Panc1 (cell line): ENCODE measurements at places on chromosomes 5 and 9.

DNA sequence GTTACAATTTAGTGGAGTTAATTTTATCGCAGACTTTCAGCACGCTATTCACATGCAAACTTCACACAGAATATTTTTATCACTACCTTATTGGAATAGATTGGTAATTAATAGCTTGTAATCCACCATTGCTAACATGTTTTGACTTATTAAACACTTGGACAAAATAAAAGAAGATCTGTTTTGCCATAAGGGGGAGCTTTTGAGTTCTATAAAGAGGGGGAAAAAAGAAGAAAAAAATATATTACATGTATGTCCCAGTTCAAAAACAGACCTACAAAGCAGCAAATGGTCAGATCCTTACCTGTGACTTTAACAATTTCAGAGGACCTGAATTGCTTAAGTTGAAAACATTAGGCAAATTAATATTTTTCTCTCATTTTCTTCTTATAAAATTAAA is 1.2 kb upstream of the PAPPA start:
- no peak for DNase-seq

GRCh38 chr5:23613566-23613965 is 106.2 kb downstream of the PRDM9 start:
- DNase-seq = no peak

GRCh38 chr5:18098691-18099090 is 464.4 kb downstream of the TAF11L14 start:
- no peak for DNase-seq

- DNase-seq = no peak
These were observed 133.3 kb upstream of the DMRT1 start for GRCh38 chr9:708182-708550.

GRCh38 chr9:104747245-104747564 is 278 bp upstream of the NIPSNAP3A start:
- no peak for DNase-seq

DNA sequence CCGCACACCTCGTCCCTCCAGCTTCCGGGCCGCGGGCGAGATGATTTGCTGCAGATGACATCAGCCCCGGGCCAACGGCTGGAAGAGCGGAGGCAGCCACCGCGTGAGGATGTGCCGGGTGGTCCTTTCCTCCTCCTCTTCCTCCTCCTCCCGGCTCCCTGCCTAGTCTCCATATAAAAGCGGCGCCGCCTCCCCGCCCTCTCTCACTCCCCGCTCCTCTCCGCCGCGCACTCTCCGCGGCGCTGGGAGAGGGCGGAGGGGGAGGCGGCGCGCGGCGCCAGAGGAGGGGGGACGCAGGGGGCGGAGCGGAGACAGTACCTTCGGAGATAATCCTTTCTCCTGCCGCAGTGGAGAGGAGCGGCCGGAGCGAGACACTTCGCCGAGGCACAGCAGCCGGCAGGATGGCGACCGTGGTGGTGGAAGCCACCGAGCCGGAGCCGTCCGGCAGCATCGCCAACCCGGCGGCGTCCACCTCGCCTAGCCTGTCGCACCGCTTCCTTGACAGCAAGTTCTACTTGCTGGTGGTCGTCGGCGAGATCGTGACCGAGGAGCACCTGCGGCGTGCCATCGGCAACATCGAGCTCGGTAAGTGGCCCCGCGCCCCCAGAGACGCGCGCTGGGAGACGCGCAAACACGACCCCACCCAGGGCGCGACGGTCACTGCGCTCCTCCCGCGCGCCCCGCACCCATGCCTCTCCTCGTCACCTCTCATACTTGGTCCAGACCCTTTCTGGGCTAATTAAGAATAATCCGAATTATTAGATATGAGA is at the start of gene MAP1B:
Gene MAP1B, plus strand, starts transcription at position 345 of the 770 bp plus-strand sequence. Its CDS starts 57 bp downstream, at position 402.
- no peak for DNase-seq

DNA sequence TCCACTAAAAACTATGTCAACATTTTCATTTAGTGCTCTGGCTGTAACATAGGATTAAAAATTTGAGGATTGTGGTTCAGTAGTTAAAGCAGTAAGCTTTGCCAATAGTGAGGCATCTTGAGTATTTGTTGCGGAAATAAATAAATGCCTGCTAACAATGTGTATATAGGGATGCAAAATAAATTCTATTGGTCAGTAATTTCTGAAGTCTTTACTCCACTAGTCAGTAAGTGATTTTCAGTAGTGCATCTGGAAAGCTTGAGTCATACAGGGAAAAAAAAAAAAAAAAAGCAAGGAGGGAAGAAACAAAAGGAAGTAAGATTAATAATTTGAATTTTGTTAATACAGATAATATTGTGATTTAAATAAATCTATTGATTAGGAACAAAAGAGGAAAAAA is 21.0 kb downstream of the NIPBL start:
- DNase-seq = no peak

- DNase-seq = no peak
These were observed at the start of gene MEF2C for GRCh38 chr5:88883059-88883835. MEF2C (minus strand) TSS chr5:88883184; CDS start chr5:88823788, 59,396 bp downstream.

DNA sequence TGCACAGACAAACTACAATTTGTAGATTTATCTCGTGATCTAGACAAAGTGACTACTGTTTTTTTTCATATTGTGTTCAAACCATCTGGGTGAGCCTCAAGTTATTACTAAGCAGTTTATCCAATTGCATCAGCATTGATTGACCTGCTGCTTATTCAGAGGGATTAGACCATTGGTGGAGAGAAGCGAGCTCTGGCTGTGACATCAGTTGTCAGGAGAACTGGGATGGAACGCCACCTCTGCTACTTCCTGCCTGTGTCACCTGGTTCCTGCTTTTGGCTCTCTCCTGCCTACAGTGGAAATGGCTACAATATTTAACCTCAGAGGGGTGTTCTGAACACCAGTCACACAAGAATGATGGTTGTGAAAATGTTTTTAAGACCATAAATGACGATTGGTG is 12.1 kb downstream of the NR4A3 start:
- no peak for DNase-seq

GRCh38 chr5:172523146-172523745 is 68.9 kb upstream of the SH3PXD2B start:
- DNase-seq = no peak

DNA sequence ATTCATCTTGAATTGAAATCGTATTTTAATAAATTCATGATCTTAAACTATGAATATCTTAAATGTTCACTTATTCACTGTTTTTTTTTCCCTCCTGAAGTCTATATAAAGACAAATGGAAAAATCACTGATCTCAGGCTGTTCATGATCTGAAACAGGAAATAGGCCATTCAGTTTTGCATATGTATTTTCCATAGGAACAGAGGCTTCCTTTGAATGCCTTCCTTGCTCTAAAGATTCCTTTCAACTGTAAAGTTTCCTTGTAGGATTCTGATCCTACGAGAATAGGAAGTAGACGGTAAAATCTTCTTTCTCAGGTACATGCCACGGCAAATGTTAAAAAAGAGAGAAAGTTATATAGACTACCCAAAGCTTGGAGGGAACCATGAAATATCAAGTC is 194.4 kb upstream of the PPP1R2B start:
- no peak for DNase-seq

GRCh38 chr5:14206028-14206725 is 63.0 kb downstream of the TRIO start:
- no peak for DNase-seq

DNA sequence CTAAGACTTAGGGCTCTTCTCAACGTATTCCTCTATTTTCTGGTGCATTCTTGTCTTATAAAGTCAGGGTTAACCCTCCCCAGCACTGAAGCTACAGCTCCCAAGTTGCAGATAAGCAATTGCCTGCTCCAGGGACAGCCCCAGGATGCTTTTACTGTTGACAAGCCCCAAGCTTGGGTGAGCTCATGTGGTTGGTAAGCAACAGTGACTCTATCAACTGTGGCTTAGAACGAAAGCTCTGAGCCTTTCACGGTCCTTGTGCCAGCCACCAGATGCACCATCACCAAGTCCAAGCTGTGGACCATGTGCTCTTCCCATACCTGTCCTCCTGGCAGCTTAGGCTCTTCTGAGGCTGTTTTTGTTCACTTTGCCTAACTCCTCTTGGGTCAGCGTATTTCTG is 13.5 kb downstream of the ADRB2 start:
- no peak for DNase-seq

GRCh38 chr9:111282845-111283244 is 47.2 kb downstream of the OR2K2 start:
- DNase-seq = no peak

GRCh38 chr9:108696156-108696555 is 159.6 kb downstream of the ACTL7B start:
- DNase-seq = no peak

GRCh38 chr9:23567516-23568165 is 258.4 kb downstream of the ELAVL2 start:
- DNase-seq = no peak

GRCh38 chr5:132526974-132527564 is 16.3 kb downstream of the IL5 start:
- no peak for DNase-seq

DNA sequence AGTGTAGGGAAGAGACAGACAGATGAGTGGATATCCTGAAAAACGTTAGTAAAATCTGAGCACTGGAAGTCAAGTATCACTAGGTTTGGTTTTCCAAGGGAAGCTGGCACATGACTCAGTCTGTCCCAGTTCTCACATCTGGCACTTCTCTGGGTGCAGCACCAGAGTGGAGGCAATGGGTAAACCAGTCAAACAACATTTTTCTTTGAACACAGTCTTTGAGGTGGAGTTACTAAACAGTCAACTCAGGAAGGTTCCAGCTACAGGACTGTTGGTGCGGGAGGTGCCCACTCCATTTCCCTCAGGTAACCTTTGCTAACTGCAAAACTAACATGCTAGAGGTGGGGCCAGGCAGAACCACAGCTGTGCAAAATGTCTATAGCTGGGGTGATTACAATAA is 301.4 kb upstream of the RFX3 start:
- DNase-seq = no peak

GRCh38 chr5:6261668-6262067 is 116.7 kb downstream of the MED10 start:
- no peak for DNase-seq

- DNase-seq = no peak
These were observed 24.5 kb upstream of the PDZD2 start for GRCh38 chr5:31614151-31615020.

GRCh38 chr9:93453047-93453914 is at the start of gene FAM120AOS:
FAM120AOS (minus strand) TSS chr9:93453581; CDS start chr9:93452709, 872 bp downstream.
- DNase-seq = peak; percentile 57

DNA sequence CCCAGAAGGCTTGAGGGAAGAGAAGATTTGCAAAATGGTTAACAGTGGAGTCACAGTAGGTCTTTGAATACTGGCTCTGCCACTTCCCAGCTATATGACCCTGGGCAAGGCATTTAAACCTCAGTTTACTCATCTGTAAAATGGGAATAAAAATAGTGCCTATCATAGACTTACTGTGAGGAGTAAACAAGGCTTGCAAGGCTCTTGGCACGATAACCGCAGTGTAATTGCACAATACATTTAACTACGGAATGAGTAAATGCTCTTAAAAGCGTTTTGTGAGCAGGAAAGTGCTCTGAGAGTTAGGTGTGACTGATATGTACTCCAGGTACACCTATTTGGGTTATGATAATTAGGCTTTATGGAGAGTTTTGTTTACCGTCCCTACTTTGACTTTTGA is 8.4 kb downstream of the SLC36A3 start:
- no peak for DNase-seq

DNA sequence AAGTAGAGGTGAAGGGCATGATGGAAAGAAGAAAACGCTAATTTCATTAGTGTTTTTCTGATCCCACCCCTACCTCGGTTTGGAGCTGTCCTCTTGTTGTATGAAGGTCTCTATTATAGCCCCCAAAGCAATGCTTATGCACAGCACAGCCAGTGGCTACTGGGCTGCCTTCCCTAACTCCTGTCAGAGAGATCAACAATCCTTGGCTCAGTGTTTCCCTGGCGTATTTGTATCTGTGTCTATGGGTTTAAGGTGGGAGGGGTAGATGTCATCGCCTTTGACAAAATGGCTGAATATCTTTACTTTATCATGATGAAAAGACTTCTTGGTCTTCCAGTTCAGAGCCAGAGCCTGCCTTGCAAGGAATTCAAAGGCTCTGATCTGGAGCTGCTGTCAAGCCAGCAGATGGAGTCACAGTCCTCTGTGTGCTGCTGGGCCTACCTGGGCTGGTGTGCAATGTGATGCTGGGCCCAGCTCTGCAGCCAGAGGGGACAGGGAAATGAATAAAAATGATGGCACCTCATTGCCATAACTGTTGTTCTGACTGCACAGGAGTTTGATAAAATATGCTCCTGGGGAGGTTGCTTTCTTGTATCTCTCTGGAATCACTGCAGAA is 20.1 kb upstream of the HSPA9 start:
- DNase-seq = no peak

DNA sequence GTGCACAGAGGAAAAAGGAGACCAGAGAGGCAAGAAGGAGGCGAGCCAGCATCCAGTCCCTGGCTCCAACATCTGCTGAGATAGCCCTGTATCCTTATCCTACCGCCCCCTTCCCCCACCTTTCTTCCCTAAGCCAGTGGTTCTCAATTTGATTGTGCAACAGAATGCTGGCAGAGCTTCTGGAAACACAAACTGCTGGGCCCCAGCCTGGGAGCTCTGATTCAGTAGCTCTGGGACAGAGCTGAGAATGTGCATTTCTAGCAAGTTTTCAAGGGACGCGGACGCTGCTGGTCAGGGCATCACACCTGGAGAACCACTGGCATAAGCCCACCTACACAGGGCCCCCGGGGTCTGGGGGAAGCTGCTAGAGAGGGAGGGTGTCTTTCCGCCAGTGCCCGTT is 21.1 kb downstream of the AK8 start:
- no peak for DNase-seq

DNA sequence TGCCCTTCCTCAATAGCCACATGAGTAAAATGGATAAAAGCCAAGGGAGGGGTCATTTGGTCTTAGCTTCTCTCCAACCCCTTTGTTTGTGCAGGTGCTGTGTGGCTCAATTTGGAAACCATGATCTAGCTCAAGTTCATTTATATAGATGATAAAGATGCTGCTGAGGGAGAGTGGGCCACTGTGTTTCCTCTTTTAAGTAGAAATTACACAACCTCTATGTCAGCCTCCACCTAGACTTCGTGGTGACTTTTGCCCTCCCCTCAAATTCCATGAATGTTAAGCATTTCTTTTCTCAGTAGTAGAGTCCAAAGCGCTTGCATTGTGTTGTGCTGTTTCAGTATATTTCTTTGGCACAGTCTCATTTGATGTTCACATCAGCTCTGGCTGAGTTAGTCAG is 241.4 kb downstream of the ARHGAP26 start:
- DNase-seq = no peak

- DNase-seq = peak; percentile 38
These were observed 51.2 kb downstream of the RALGPS1 start for GRCh38 chr9:126965541-126966428.
